CD8-positive, alpha-beta memory T cell (primary cell): ENCODE measurements at places on chromosomes 11 and 22. TPM values are rescaled to one million over a fixed set of nuclear protein-coding genes. Genes with fewer than 3 reads are reported as not detected.

The SH3BP1 gene
- total RNA-seq, result 94.6 TPM

GRCh38 chr11:123425367-123425766 is 4.7 kb upstream of the GRAMD1B start:
- no peak overlapping the region for H3K4me3 ChIP-seq
- H3K36me3 ChIP-seq, result no peaks in the 10 kb centered on the region
- DNase-seq, result no peak

GRCh38 chr22:48444320-48445112 is 1383.2 kb downstream of the BRD1 start:
- no peaks in the 10 kb centered on the region for H3K4me1 ChIP-seq
- no peak overlapping the region for H3K4me3 ChIP-seq
- H3K27ac ChIP-seq, result no peak overlapping the region

DNA sequence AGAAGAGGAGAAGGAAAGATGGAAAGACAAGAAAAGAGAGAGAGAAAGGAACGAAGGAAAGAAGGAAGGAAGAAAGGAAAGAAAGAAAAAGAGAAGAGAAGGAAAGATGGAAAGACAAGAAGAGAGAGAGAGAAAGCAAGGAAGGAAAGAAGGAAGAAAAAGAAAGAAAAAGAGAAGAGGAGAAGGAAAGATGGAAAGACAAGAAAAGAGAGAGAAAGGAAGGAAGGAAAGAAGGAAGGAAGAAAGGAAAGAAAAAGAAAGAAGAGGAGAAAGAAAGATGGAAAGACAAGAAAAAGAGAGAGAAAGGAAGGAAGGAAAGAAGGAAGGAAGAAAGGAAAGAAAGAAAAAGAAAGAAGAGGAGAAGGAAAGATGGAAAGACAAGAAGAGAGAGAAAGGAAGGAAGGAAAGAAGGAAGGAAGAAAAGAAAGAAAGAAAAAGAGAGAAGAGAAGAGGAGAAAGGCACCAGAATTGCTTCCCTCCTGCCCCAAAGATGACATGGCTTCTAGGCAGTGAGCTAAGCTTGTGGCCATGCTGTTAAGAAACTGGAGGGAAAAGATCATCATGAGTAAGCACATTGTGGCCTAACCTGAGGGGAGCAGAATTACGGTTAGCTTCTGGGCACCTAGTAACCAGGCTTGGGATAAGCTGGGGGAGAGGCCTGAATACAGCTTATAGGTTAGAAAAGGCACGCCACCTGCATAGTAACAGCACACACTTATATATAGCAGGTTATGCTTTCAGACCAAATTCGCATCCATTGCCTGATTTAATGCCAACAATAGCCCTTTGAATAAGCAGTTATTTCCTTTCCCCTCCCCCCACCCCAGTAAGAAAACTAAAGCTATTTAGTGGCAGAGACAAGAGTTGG is 2.3 kb upstream of the ST3GAL4 start:
- no peak overlapping the region for H3K4me3 ChIP-seq
- no peak for DNase-seq
- no peaks in the 10 kb centered on the region for H3K36me3 ChIP-seq
- H3K27ac ChIP-seq, result peak overlapping the region; percentile 3
- no peaks in the 10 kb centered on the region for H3K27me3 ChIP-seq
- H3K4me1 ChIP-seq, result peaks cover 21% of the 10 kb centered on the region

The ARFGAP3 gene
- total RNA-seq, result 32.2 TPM

The FXYD2 gene
- 8.0 TPM for total RNA-seq

- no peak overlapping the region for H3K4me3 ChIP-seq
- H3K4me1 ChIP-seq, result no peaks in the 10 kb centered on the region
- H3K27ac ChIP-seq, result no peak overlapping the region
- H3K36me3 ChIP-seq, result no peaks in the 10 kb centered on the region
- no peak for DNase-seq
These were observed 841 bp downstream of the B3GNT6 start for GRCh38 chr11:77035039-77035438.

GRCh38 chr22:23236440-23237184 is 56.3 kb downstream of the BCR start:
- DNase-seq, result no peak
- no peak overlapping the region for H3K27ac ChIP-seq
- peaks cover 6% of the 10 kb centered on the region for H3K36me3 ChIP-seq
- H3K4me1 ChIP-seq, result peaks cover 46% of the 10 kb centered on the region
